ENCODE measurements at places on chromosomes 4 and X. TPM values are rescaled to one million over a fixed set of nuclear protein-coding genes. Genes with fewer than 3 reads are reported as not detected.

DNA sequence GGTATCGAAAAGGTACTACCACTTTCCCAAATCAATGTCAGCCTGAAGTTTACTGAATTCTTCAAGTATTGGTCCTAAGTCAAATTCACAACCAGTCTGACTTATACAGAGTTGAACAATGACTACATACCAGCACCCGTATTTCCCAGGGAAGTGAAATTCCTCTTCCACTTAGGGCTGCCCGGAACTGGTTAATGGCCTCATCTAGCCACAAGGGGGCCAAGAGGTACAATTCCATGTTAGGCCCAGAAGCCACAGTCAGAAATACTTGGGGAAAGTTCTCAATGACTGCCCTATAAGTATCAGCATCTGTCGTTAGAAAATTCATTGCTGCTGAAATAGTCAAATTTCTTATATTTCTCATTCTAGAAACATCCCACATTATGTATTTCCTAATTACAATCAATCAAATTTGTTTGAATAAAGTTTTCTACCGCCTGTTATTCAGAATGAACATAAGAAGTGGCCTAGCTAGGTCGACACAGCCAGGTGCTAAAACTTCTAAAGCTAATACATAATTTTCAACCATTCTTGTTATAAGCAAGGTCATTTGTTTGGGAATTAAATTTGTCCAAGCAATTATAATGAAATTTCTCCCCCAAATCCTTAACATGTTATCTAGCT lies 5.6 kb upstream of the PCDH7 start:
- peak; percentile 66 for DNase-seq

The ARHGAP6 gene
- 9.2 TPM for total RNA-seq

- DNase-seq: no peak
These were observed 45.1 kb upstream of the TSPAN7 start for GRCh38 chrX:38516196-38516774.

The CCDC149 gene
- 20.6 TPM for total RNA-seq

DNA sequence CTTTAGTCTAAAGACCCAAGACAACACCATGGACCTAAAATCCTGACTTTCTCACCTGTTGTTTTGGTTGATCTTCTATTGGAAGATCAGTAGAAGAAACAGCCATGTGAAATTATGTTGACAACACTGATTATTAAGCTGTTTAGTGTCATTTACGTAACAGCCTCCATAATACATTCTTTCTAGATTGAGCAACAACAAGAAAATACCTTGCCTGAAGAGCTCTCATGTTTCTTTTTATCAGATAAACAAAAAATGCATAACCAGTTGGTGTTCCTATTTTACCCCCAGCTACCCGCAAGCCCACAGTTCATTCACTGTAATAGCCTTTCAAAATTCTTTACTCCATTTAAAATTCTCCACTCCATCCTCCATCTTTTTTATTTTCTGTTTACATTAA lies 20.5 kb downstream of the GPC4 start:
- no peak for DNase-seq

The FRAS1 gene
- total RNA-seq: 46.9 TPM

GRCh38 chrX:12269484-12269883 lies 131.2 kb downstream of the FRMPD4 start:
- no peak for DNase-seq
